8988T (cell line): ENCODE measurements at places on chromosomes 1 and 21.

DNA sequence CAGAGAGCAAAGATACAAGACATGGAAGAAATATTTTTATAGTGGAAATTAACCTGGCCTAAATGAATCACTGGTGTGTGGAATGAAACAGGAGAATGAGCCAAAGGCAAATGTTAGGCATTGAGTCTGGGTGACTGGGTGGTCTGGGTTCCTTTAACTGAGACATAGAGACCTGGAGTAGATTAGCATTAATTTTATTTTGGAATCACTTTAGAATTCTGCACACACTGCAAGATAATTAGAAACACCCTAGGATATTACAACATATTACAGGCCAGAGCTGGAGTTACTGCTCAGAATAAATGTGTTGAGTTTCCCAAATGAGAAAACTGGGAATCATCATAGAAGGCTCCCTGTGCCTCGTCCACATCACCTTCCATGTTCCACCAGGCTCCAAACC, 85.5 kb downstream of the PLPPR5 start:
- DNase-seq, result no peak

- no peak for DNase-seq
Observed at GRCh38 chr1:52400131-52400530, 4.1 kb downstream of the ORC1 start.

- no peak for DNase-seq
Observed at GRCh38 chr1:200901796-200902444, 7.2 kb downstream of the INAVA start.

DNA sequence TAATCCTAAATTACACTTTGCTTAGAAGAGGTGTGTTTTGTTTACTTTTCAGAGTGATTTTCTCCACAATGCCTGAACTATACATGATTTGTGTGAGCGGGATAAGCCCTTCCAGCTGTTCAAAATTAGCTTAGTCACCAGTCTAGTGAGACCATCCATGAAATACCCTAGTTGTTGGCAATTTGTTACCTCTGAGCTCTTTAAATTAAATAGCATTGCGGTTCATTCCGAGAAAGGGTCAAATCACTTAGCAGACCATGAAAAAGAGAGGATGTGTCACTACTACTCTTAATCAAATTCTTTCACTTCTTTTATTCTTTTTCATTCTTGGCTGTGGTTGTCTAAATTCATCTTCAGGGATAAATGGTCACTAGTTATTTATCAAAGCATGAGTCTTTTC, 11.9 kb upstream of the VAV3 start:
- no peak for DNase-seq

- DNase-seq, result no peak
Observed at GRCh38 chr1:203643213-203644045, 16.8 kb downstream of the ATP2B4 start.

- DNase-seq, result no peak
Observed at GRCh38 chr1:60504206-60504840, 430.8 kb upstream of the C1orf87 start.

GRCh38 chr1:97906567-97907241, 14.1 kb downstream of the DPYD start:
- no peak for DNase-seq

DNA sequence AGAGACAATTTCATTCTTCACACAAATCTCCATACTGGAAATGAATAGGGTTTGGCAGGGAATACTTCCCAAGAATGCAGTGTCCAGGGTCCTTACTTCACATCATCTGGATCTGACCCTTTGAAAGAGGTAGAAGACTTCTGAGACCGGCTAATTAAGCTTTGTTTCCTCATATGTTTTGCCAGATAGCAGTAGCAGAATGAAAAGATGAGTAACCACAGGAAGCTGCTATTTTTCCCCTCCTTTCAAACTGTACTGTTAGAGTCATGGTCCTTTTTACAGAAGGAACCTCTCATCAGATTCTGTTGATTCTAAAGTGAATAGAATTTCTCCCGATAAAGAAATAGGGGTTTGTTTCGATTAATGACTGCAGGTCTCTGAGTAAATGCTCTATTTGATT, 1.4 kb upstream of the OLFML3 start:
- DNase-seq, result no peak

DNA sequence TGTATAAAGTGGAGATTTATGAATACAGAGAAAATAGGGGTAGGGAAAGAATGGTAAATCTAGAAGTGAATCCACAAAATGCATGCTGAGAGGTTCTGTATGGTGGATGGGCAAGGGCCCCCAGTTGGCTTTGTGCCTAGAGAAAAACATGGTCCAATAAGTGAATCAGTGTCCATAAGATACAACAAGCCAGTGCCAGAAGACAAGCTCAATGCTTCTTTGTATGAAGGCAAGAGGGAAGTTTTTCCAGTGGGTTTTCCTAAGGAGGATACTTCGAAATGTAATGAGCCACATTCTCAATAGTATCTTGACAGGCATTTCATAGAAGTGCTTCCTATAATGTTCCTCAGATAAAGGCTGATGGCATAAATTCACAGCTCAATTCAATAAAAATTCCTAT, 169.4 kb upstream of the HMCN1 start:
- no peak for DNase-seq

GRCh38 chr1:116674011-116674531, 6.5 kb upstream of the IGSF3 start:
- no peak for DNase-seq

- DNase-seq, result no peak
Observed at GRCh38 chr1:160117300-160117699, 1.7 kb downstream of the ATP1A2 start.

DNA sequence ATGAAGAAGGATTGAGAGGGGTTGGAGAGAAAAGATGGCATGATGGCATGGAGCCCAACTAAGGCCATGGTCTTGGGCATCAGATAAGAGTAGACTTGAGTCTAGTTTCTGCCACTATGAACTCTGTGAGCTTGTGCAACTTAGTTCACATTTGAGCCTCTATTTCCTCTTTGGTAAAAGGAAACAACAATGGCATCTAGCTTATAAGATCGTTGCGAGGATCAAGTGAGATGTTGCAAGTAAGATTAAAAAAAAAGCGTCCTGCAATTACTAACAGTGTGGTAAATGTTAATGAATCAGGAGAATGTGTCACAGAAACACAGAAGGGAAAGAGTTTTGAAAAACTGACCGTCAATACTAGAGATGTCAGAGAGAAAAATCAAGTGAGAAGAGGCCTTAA, 202.9 kb upstream of the FGGY start:
- DNase-seq, result no peak

DNA sequence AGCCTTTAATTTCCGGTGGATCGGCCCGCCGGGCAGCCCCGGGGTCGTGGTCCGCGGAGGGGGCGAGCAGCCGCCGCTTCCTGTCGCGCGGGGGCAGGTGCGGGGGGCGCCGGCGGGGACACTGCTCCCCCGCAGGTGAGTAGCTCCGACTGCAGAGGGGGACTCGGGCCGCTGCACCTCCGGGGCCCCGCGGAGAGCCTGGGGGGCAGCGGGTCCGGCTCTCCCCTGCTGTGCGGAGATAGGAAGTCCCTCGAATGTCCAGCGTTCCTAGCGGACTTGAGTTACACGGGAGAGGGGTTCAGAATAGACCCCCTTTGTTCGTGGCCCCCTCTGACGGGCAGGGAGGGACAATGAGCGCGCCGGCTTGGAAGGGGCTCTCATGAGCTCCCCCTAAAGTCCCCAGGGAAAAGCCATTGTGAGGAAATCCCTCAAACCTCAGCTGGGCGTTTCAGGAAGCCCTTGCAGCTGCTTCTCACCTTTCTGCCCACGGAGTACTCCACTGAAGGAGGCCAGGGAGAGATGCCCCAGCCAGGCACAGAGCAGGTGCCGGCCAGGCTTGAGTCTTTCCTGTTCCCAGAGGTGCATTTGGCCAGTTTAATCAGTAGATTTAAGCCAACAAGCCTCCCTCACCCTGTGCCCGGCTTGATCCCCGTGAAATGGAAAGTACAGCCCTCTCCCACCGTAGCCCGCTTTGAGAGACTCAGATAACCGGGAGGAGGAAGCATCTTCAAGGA, 925 bp downstream of the PDE9A start:
- DNase-seq, result peak; percentile 81

GRCh38 chr1:245571815-245572294, 417.1 kb downstream of the KIF26B start:
- DNase-seq, result no peak

- DNase-seq, result no peak
Observed at GRCh38 chr1:205283270-205284147, 38.0 kb downstream of the NUAK2 start.

DNA sequence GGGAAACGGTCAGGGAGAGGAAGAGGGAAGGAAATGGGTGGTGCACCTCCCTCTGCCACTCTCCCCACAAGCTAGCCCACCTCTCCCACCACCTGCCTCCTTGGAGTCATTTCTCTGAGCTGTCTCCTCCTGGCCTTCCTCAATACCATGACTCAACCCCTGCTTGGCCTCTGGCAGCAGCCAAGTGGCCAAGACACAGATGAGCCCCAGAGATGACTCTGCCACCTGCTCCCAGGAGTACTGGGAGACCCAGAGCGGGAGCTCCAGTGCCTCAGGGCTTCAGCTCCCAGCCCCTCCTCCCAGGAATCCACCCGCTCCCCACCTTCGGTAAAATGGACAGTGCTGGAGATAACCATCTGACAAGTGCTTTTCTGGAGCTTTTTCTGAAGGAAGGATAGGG, 2.6 kb downstream of the S100A16 start:
- DNase-seq, result no peak

DNA sequence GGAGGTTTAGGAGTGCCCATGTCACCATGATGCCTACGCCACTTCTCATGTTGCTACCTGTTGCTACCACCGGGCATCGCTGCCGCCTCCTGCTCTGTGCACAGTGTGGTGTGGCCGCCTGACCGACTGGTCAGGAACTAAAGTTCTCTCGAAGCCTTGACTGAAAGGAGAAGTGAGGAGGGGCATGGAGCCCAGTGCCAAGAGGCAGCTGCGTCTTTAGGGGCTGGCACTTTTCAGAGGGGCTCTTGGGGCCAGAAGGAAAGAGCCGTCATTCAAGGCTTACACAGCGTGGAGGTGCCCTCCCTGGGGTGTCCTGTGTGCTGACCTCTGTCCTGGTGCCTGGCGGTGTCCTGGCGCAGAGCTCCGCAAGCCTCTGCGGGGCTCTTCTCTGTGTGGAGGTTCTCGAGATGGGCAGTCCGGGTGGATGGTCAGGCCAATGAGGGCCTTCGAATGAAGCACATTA, 57.2 kb downstream of the ADARB1 start:
- DNase-seq, result no peak

- no peak for DNase-seq
Observed at GRCh38 chr1:235502601-235503402, 1.4 kb downstream of the B3GALNT2 start.

- no peak for DNase-seq
Observed at GRCh38 chr1:160370561-160371345, 3.9 kb downstream of the NHLH1 start.

DNA sequence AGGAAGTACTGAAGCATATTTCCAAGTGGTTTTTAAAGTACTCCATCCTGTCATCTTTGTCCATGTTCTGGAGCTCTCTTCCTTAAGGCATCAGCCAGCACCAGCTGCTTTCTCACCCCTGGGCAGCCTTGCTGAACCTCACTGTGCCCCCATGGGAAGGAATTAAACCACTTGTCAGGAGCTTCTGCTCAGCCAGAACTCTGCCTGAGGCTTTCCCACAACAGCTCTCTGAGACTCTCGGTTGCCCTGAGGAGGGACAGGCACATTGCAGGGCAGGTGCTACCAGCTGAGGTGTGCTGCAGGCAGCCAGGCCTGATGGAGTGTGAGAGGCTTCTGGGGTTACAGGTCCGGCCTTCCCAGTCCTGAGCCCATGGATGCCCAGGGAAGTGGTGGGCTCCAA, 30.9 kb downstream of the FAM163A start:
- no peak for DNase-seq

- DNase-seq, result no peak
Observed at GRCh38 chr1:15799928-15800835, 7.3 kb downstream of the UQCRHL start.

DNA sequence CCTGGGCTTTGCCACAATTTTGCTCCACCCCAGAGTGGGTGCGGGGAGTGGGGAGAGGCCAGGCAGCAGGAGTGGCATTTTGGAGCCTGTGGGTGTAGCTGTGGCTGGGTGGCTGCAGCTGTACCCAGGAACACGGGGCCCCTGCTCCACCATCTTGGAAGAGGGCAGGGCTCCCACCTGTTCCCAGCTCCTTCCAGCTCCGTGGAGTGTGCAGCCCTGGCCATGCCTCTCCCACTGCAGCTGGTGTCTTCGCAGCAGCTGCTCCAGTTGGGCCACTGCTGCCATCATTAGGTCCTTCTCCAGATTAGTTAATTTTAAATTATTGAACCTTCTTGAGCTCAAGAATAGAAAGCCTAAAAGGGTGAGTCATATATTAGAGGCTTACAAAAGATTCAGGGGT, 17.6 kb downstream of the FAM20B start:
- no peak for DNase-seq

DNA sequence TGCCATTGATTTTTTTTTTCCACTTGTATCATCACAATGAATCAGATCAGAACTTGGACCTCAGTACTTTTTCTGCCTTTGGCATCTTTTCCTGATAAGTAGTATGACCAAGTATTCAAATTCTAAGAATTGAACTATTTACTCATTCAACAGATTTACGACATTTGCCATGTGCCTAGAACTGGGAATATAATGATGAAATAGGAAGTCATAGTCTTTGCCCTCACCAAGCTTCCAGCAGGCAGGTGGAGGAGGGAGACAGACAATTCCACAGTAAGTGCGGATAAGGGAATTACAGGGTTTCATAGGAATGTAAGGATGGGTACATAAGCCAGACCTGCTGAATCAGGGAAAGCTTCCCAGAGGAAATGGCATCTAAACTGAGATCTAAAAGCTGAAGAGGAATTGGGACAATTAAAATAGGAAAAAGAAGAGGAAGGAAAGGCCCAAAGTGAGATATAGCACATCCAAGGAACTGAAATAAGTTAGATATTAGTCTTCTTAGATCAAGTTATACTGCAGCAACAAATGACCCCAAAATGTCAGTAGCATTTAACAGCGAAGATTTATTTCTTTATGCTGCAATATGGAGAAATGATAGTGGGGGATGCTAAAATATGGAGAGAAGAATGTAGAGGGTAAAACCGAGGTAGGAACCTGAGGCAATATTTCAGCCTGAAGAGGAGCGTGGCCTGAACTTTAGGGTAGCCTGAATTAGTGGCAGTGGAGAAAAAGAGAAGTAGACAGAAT, 5.3 kb upstream of the DDX59 start:
- no peak for DNase-seq
